ENCODE measurements at places on chromosomes 6 and 20.

GRCh38 chr6:22350109-22350508, 53.3 kb upstream of the PRL start:
- no peak for DNase-seq

DNA sequence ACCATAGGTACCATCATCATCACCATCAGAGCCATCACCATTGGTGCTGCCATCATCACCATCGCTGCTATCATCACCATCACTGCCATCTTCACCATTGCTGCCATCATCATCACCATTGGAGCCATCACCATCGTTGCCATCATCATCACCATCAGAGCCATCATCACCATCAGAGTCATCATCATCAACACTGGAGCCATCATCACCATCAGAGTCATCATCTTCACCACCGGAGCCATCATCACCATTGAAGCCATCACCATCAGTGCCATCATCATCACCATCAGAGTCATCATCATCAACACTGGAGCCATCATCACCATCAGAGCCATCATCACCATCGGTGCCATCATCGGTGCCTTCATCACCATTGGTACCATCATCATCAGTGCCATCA, 338.7 kb downstream of the TAF4 start:
- no peak for DNase-seq

DNA sequence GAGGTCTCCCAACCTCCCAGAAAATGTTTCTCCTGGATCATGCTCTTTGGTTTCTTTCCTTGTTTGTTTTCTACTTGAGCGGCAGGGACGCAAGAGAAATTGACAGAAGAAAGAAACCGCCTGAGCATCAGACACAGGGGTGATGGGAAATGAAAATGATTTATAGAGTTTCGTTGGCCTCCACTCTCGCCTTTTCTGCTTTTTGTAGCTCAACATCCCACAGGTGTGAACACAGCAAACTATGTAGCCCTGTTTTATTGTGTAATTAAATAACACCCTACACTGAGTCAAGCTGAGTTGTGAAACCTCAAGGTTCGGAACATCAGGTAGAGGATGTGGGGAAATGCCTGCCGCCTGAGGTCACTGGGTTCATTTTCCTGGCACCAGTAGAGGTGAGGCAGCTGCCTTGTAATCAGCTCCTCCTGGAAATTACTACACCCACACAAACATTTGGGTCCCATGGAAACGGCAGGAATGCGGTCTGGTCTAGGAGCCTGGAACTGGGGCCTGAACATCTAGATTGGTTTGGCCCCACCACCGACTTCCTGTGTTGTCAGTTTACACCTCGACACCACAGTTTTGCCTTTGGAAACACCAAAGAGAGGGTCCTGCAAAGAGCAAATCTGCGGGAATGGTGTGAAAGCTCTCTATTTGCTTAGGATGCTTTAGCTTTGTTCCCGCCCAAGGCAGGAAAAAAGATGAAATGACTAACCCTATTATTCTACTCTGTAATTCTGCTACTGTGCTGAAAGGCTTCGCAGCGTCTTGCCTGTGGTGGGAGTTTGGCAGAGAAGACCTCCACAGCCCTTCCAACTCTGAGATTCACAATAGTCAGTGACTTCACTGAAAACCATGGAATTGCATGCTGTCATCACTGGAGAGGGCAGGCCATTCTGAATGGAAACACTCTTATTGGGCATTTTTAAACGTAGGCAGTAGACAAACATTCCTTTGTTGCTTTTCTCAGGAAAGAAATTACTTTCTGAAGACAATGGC, 53.0 kb downstream of the ADAT2 start:
- no peak for DNase-seq

DNA sequence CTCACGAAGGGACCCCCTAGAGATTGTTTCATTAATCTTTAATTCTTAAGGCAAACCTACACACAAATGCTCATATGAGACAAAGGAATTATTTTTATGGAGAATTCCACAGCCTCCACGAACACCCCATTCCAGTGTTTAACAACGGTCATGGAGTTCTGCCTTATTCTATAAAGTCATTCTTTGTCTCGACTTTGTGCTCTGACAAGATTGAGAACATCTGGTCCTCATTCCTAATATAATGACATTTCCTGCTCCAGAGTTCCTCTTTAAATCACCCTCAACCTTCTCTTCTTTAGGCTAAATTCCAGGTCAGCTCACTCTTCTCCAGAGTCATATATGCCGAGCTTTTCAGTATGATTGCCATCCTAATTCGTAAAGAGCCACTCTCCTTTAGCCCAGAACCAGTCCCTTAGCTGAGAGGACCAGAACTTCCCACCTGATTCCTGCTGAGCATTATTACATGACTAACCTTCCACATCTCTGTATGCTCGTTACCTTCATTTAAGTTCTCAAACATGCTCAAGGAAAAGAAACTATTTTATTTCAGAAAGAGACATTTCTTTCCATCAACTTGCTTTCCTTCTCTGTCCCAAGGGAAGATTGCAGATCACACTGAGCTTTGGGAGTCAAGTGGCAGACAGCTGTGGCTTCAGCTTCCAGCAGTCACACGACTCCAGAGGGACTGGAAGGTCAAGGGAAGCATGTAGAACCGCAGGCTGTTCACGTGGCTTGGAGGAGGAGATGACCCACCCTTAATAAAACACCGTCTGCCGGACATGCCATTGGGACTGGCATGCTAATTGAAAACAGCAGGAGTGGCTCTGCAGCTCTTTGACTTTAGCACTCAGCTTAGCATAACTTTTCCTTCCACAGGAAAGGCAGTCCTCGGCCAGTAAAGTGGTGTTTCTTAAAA, 467.1 kb upstream of the HSF2 start:
- DNase-seq, result no peak

DNA sequence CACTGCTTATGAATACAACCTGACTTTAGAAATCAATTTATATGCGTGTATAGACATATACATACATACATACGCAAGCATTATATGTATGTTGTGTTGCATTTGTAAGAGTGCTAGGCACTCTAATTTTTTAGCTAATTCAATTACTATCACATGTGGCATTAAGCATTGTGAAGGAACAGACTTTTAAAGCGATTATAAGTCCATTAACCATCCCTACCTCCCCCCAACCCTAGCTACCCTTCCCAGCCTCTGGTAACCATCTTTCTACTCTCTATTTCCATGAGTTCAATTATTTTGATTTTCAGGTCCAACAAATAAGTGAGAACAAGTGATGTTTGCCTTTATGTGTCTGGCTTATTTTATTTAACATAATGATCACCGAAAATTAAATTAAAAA, 453.8 kb downstream of the DOK5 start:
- no peak for DNase-seq

DNA sequence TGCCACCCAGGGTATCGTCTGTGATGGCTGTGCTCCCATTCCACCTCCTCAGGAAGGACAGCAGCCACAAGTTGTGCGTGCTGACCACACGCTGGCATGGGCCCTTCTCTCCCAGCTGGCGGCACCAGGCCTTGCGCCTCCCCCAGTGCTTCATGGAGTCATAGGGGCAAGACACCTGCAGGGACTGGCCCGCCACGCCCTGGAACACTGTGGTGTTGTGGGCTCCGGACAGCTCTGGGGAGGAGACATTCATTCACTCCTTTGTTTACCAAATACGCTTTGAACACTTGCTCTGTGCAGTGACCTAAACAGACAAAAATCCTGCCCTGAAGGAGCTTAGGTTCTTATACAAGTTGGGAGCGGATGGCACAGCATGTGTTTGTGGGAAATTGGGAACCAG, 1.5 kb downstream of the TREM2 start:
- DNase-seq, result no peak

DNA sequence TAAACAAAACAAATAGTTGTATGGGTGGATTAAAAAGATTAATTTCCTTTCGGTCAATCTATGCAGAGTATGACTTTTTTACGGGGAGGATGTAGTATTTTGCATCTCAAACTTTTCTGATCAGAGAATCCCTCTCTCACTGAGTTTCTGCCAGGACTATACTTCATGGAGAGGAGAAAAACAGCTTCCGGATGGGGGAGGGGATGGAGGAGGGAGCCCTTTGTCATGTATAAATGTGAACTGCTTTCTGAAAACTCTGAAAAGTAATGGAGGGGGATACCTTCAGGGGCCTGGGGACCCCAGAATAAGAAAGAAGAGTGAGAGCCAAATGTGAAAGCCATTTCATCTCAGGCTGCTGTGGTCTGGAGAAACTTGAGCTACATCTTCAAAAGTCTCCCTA, 173.1 kb upstream of the KCNK16 start:
- DNase-seq, result no peak

- no peak for DNase-seq
Measured at GRCh38 chr20:31918466-31919105, 33.3 kb downstream of the PDRG1 start.

DNA sequence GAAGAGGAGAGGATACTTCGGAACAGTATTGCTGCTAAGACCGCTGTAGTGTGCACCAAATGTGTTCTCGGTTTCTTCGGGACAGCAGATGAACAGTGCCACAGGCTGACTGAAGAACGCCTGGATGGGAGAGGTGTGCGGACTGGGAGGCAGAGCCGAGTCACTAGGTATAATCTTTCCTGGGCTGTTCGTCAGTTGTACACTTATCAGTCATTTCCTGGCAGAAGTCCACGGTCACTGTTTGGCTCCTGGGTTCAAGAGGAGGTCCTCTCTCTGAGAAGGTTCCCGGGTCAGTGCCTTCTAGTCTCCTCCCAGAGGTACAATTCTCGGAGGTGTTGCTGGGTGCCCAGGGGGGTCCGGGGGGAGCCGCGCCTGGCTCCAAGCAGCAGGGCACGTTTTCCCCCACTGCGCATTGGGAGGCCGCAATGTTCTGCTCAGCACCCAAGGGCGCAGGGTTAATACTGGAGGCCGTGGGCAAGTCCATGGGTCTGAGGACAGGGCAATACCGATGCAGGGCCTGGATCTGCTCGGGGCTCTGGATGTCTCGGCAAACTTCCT, 38.1 kb downstream of the GJA10 start:
- DNase-seq, result no peak

DNA sequence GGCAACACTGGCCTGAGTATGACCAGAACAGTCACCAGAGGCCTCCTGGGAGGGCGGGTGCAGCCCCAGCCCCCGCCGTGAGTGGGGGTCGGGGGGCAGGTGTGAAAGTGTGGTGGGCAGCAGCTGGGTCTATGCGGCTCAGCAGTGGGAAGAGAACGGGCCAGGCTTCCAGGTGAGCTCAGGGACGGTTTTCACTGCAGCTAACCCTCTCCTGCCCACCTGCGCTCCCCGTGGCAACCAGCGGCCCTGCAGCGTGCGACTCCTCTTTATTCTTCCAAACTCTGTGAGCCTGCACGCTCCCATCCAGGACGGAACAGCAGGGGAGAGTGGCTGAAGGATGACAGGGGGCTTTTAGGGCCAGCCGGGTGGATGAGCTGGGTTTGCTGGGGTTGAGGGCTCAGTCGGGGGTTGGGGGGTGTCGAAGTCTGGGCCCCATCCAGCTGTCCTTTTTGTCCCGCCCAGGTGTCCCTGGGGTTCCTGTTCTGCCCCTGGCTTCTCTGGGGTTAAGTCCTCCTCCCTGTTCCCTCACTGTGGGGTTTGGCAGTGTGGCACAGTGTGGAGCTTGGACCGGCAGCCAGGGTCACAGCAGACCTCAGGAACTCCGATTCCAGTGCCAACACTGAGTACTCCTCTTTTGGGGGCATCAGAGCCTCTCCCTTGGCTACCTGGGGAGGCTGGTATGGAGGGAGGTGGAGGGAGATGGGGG, 859 bp upstream of the BIRC7 start:
- DNase-seq, result no peak

DNA sequence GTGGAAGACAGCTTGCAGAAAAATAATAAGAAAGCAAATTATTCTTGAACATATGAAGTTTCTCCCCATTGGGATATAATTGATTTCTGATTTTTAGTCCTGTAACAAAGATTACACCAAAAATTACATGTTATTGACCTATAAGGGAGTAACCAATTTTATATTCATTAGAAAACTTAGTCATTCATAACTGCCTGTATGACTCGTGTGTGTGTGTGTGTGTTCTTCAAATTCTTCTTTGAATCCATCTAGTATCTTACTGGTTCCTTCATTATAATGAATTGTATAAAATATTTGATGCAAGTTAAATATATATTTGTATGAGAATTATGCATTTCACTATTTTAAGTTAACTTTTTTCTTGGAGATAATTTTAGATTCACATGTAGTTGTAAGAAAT, 310.4 kb downstream of the HAO1 start:
- DNase-seq, result no peak

GRCh38 chr6:109853951-109854350, 124.2 kb upstream of the GPR6 start:
- DNase-seq, result no peak

- DNase-seq, result peak; percentile 39
Measured at GRCh38 chr20:25203871-25204320, 8.4 kb downstream of the ENTPD6 start.

- no peak for DNase-seq
Measured at GRCh38 chr6:55897346-55897745, 22.0 kb upstream of the BMP5 start.

DNA sequence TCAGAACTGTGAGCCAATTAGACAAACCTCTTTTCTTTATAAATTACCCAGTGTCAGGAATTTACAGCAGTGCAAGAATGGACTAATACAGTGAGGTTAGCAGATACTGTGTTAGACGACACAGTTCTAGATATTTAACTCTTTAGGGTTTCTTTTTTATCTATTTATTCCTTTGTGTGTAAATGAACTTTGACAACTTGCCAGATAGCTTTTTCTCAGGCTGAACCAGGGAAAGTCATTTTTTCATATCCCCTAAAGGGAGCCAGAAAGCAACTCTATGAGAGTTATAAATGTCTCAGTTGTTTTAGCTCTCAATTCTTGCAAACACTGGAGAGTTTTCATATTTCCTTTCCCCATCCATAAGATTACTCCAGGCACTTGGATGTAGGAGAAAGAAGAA, 277.3 kb downstream of the PHF3 start:
- no peak for DNase-seq

GRCh38 chr6:148990403-148990802, 243.6 kb downstream of the UST start:
- DNase-seq, result no peak

- DNase-seq, result no peak
Measured at GRCh38 chr6:134477991-134478635, 160.2 kb upstream of the SGK1 start.

GRCh38 chr6:128882560-128882959, 378 bp upstream of the LAMA2 start:
- DNase-seq, result no peak

DNA sequence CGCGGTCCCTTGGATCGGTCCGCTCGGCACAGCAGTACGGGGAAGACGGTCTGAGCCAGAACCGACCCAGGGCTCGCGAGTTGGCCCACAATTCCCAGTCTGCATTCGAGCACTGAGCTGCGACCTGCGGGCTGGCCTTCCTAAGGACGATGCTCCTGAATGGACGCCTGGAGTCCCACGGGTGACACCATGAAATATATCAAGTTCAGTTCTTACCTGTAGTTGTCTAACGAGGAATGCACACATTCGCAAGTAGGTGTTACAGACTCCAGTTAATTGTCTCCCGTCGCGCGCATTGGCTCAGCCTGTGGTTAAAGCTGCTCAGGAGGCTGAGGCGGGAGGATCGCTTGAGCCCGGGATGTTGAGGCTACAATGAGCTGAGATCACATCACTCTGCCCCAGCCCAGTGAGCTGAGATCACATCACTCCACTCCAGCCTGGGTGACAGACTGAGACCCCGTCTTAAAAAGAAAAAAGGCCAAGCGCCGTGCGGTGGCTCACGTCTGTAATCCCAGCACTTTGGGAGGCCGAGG, 802 bp downstream of the PEX7 start:
- DNase-seq, result no peak

- DNase-seq, result no peak
Measured at GRCh38 chr6:109706513-109706912, 15.4 kb downstream of the FIG4 start.

Measured in CD14-positive monocyte (primary cell).